ENCODE measurements at places on chromosomes 16 and 17.

GRCh38 chr17:46038937-46039336 is 39.9 kb downstream of the STH start:
- DNase-seq, result no peak

DNA sequence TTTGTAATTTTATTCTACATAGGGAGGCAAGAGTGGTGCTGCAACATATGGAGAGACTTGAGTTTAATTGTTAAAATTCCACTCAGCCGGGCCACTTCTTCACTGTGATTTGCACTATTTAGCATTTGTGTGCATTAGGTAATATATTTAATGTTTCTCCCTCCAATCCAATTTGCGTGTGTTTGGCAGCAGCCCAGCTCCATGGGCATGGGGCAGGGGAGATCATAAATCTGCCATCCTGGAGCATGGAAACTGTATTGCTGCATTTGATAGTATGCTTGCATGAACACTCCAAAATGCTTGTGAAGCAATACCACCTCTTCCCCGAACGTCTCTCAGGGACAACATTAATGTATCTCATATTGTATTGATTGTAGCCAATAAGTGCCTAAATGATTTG is 339.1 kb upstream of the RBFOX1 start:
- no peak for DNase-seq

DNA sequence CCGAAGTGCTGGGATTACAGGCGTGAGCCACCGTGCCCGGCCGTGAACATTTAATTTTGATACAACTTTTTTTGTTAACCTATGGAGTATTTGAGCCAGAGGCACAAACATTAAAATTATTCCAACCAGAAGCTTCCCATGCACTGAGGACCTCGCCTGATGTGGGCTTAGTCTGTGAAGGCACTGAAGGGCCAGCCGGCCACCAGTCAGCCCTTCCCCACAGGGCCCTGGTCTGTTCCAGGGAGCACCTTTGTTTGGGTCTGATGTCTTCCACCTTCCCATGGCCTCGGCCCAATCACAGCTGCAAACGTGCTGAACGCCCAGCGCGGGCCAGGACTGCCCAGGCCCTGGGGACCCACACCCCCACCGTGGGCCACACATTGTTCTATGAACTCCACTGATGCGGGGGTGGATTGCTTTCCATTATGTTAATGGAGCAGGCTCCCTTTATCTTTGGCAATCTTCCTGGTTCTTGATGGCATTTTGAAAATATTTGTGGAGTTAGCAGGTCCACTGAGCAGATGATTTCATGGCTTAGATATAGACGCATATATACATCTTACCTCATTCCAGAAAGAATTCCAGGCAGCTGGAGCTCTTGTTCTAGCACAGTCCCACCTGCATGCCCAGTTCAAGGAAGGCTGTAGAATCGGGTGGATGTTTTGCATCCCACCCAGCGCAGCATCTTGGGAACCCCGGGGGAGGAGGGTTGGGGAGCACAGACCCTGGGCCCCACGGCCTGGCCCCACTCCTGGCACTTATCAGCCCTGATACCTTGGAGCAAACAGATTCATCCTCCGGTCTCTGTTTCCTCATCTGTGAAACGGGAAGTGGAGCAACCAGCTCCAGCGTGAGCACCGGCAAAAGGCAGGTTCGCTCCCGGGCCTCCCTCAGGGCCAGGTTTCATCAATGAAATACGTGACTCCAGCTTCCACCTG is 14.5 kb downstream of the SPIRE2 start:
- DNase-seq, result no peak

- no peak for DNase-seq
These were observed 166.5 kb downstream of the HS3ST3A1 start for GRCh38 chr17:13435230-13435629.

GRCh38 chr16:86117756-86118155 is 218.8 kb downstream of the IRF8 start:
- DNase-seq, result no peak

GRCh38 chr16:535446-536405 is 8.2 kb downstream of the CAPN15 start:
- no peak for DNase-seq

GRCh38 chr16:10088380-10088793 is 93.8 kb downstream of the GRIN2A start:
- DNase-seq, result no peak

DNA sequence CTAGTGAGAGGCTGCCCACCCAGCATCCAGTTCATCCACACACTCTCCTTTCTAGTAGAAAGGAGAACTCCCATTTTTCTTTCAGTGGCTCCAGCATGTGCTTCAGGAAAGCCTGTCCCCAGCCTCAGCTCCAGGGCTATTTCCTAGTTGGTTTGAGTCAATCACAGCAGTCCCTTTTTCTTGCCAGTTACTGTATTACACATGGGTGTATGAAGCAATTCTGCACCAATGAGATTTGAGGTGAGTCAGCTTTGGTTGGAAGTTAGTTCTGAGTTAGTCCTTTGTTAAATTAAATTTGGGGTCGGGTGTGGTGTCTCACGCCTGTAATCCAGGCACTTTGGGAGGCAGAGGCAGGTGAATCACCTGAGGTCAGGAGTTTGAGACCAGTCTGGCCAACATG is 24.8 kb downstream of the RAD51D start:
- no peak for DNase-seq

GRCh38 chr17:12909046-12909445 is 108.8 kb downstream of the ELAC2 start:
- no peak for DNase-seq

DNA sequence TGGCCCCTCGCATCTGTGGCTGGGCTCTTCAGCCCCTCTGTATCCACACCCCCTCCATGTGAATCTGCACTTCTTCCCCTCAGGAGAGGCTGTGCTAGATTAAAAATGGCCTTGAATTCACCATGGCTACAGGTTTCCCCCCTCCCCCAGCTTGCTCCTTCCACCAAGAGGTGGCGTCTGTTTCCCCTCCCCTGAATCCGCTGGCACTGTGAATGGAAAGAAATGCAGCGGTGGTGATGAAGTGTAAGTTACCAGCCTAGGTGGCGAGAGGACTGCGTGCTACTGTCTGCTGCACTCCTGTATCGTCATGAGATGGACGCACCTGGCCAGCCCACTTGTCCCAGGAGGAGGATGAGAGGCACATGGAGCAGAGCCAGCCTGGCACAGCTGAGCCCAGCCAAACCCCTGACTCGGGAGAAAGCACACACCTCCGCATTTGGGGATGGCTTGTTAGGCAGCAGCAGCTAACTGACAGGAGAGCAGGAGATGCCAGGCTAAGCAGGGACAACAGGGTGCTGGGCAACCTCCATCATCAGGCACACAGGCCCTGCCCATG is 26.2 kb downstream of the TNFRSF13B start:
- peak; percentile 6 for DNase-seq

- no peak for DNase-seq
These were observed 25.8 kb downstream of the GNPTG start for GRCh38 chr16:1377406-1378010.

GRCh38 chr17:80942423-80943345 is 49.0 kb upstream of the CHMP6 start:
- no peak for DNase-seq

GRCh38 chr17:14211246-14211645 is 25.4 kb downstream of the CDRT15 start:
- no peak for DNase-seq

DNA sequence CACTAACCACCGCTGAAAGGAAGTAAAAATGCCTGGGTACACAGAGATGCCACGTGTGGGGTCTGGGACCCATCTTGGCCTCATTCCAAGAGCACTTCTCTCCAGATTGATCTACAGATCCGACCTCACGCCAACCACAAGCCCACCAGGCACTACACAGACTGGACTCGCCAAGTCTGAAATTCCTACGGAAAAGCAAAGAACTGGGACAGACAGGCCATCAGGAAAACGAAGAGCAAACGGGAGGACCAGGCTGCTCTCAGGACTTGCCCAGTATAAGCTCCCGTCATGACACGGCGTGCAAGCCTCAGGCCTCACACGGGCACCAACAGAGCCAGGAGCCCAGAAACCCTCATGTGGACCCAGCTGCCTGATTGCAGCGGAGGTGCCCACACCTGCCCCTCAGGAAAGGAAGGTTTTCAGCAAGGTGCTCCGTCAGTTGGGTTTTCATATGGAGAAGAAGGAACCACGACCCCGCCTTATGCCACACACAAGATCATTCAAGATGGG is 20.1 kb upstream of the C16orf95 start:
- no peak for DNase-seq

DNA sequence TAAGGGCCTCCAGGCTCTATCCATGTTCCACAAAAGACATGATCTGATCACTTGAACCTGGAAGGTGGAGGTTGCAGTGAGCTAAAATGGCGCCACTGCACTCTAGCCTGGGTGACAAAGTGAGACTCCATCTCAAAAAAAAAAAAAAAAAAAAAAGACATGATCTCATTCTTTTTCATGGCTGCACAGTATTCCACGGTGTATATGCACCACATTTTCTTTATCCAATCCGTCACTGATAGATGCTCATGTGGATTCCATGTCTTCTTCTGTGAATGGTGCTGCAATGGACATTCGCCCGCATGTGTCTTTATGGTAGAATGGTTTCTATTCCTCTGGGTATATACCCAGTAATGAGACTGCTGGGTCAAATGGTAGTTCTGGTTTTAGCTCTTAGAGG is 124.4 kb downstream of the ANKRD11 start:
- DNase-seq, result no peak

DNA sequence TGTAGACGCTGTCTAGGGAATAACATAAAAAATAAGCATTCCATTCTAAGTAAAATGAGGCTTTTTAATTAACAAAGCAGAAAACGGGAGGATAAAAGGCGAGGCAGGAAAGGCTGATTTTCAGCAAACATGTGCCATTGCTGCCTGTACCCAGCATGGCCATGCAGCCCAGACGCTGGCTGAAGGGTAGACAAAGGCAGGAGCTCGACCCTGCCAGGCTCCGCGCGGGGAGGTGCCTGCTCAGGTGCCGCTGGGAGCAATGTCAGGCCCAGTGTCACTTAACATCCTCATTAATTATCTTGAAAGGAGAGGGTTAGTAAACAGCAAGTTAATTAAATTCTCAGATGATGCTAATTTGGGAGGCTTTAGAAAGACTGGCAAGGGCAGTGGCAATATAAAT is 136.0 kb downstream of the ZFHX3 start:
- DNase-seq, result no peak

DNA sequence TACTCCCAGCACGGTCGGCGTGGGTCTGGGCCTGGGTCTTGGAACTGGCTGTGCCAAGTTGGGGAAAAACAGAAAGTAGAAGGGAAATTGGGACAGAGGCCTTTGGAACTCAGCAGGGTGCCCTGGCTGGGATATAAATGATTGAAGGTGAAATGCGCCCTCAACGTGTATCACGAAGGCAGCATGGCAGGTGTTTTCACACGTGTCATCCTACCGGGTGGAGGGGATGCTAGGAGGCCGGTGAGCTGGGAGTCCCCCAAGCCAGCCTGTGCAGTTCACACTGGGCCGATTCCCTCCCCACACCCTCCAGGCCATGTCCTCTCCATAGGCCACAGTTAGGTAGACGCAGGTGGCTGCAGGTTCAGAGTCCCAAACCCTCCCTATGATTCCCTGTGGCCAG is 6.0 kb downstream of the TNFAIP1 start:
- no peak for DNase-seq

GRCh38 chr17:37361543-37361942 is 14.2 kb upstream of the C17orf78 start:
- no peak for DNase-seq

- DNase-seq, result peak; percentile 22
These were observed 13.8 kb downstream of the UNC13D start for GRCh38 chr17:75830164-75831031.

DNA sequence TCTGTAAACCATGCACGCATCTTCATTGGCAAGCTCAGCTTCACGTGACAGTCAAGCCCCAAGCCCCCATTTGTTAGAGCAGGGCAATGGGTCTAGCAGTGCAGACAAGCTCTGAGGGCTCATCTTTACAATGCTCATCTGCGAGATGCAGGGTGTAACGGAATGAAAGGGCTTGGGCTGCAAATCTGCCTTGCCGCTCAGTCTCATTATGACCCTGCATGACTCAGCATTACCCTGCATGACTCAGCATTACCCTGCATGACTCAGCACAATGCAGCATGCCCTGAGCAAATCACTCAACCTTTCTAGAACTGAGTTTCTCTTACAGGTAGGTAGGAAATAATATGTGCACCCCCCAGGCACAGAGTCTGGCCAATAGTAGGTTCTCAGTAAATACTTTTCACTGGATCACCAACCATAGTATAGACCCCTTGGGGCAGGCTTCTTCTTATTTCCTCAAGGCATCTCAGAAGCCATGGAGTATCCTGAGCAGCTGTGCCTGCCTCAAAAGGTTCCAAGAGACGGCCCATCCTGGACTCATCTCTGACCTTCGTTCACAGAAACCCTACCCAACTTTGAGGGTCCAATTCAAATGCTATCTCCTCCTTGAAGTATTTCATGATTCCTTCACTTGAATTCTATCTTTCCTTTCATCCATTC is 391.3 kb upstream of the CDH5 start:
- no peak for DNase-seq

- no peak for DNase-seq
These were observed 140.5 kb downstream of the CACNG3 start for GRCh38 chr16:24396350-24397271.

- no peak for DNase-seq
These were observed 130.4 kb upstream of the MPHOSPH6 start for GRCh38 chr16:82300374-82300951.

DNA sequence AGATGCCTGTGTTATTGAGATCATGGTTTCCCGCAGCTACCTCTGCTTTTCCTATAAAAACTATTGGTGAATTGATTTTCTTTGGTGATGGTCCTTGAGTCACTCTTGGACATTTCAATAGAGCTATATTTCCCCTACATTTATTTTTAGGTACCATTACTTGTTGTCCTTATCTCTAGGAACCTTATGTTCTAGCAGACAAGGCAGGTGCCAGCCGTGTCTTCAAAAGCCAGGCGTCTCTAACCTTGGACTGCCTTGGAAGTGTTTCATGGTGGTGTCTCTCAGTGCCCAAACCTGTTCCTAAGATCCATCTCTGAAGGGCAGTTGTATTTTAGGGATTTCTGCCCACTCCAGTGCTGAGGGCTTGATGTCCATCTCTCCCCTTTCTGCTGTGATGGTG is 77.4 kb upstream of the CLEC18A start:
- no peak for DNase-seq

DNA sequence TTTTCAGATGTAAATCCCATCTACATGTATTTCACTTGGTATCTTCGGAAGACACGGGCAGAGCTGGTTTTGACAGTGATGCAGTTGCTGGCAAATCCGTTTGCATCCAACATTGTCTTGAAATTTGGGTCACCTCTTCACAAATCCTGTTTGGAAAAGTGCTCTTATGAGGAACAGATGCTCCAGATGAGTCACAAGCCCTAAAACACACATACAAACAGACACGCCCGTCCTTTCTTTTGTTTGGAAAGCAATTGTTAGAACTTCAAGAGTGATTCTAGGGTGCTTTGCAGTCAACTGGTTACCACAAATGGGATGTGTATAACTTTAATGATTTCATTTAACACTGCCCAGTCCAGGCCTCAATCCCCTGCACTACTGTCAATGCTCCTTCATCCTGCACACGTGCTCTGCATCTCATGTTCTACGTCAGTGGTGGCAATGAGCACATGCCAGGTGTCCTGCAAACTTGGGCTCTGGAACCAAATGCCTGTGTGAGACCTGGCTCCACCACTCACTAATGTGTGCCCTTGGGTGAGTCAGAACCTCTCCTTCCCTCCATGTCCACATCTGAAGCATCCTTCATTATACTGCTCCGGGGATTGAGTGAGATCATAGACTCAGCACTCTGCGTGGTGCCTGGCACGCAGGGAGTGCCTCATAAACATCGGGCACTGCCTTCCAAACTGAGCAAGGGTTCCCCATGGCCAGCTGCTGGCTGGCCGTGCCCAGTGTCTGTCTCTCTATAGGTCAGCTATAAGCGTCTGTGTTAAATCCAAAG is 19.3 kb upstream of the FOXF1 start:
- no peak for DNase-seq
